Regular cardiac myocyte (primary cell): ENCODE measurements at places on chromosomes 4 and X. TPM values are rescaled to one million over a fixed set of nuclear protein-coding genes. Genes with fewer than 3 reads are reported as not detected.

The ZAR1 gene
- total RNA-seq = not detected in 2 replicates

The GBA3 gene
- total RNA-seq = not detected in 2 replicates

The GRIPAP1 gene
- 23.1 and 28.2 TPM in 2 replicates for total RNA-seq

The IL21 gene
- total RNA-seq = not detected in 2 replicates

The PLA2G12A gene
- 11.9 and 30.4 TPM in 2 replicates for total RNA-seq

The SHISA3 gene
- 0.38 and 1.7 TPM in 2 replicates for total RNA-seq

The XKRX gene
- under 0.01 and 0.28 TPM in 2 replicates for total RNA-seq

The CABS1 gene
- not detected in 2 replicates for total RNA-seq

The KLB gene
- total RNA-seq = under 0.01 TPM in 1 of 2 replicates, not detected in the other

The TGIF2LX gene
- total RNA-seq = not detected in 2 replicates

The IL13RA2 gene
- total RNA-seq = 0.38 and 1.1 TPM in 2 replicates

The HSFX4 gene
- not detected in 2 replicates for total RNA-seq

The ARHGAP6 gene
- 4.4 and 4.8 TPM in 2 replicates for total RNA-seq

The MAOB gene
- total RNA-seq = under 0.01 and 0.56 TPM in 2 replicates

The SCML2 gene
- total RNA-seq = 0.56 and 1.3 TPM in 2 replicates

The CENPU gene
- 5.6 and 41.0 TPM in 2 replicates for total RNA-seq

The CYSLTR1 gene
- total RNA-seq = not detected in 2 replicates

The UGT2A1 gene
- total RNA-seq = not detected in 2 replicates

The FRMPD3 gene
- total RNA-seq = under 0.01 TPM in 2 replicates

The SSX4 gene
- not detected in 2 replicates for total RNA-seq

The SLC6A8 gene
- total RNA-seq = 2.3 and 13.0 TPM in 2 replicates

The FGFR3 gene
- 0.56 and 1.7 TPM in 2 replicates for total RNA-seq

The WDR13 gene
- 73.3 and 77.3 TPM in 2 replicates for total RNA-seq

The WWC2 gene
- 22.8 and 36.4 TPM in 2 replicates for total RNA-seq

The XAGE2 gene
- total RNA-seq = not detected in 2 replicates

The WDR1 gene
- total RNA-seq = 367 and 725 TPM in 2 replicates

The MXD4 gene
- 42.0 and 57.5 TPM in 2 replicates for total RNA-seq

The SERTM2 gene
- under 0.01 and 0.19 TPM in 2 replicates for total RNA-seq

The MAGEE2 gene
- total RNA-seq = not detected in 2 replicates

The FAM241A gene
- total RNA-seq = 2.0 and 5.8 TPM in 2 replicates

The KIT gene
- 2.8 and 3.8 TPM in 2 replicates for total RNA-seq

The LEF1 gene
- 0.28 and 0.77 TPM in 2 replicates for total RNA-seq

The CXorf49 gene
- total RNA-seq = not detected in 2 replicates

The EDNRA gene
- total RNA-seq = 8.4 and 10.1 TPM in 2 replicates

The ATP6AP1 gene
- total RNA-seq = 45.4 and 59.8 TPM in 2 replicates

The SMC1A gene
- total RNA-seq = 8.2 and 33.9 TPM in 2 replicates

The COL25A1 gene
- 0.19 and 2.0 TPM in 2 replicates for total RNA-seq

The GEMIN8 gene
- total RNA-seq = 11.9 and 20.3 TPM in 2 replicates

The CHIC2 gene
- total RNA-seq = 96.4 and 101 TPM in 2 replicates

The PSAPL1 gene
- total RNA-seq = not detected in 2 replicates

The FRG2 gene
- under 0.01 TPM in 1 of 2 replicates, not detected in the other for total RNA-seq

The SHROOM4 gene
- 2.0 and 2.3 TPM in 2 replicates for total RNA-seq

The SLC25A43 gene
- 23.8 and 24.8 TPM in 2 replicates for total RNA-seq

The RENBP gene
- 2.3 and 13.2 TPM in 2 replicates for total RNA-seq

The CSAG1 gene
- total RNA-seq = not detected in 2 replicates

The FDCSP gene
- total RNA-seq = not detected in 2 replicates

The TMEM35A gene
- 5.1 and 8.2 TPM in 2 replicates for total RNA-seq

The TLL1 gene
- 0.38 and 0.85 TPM in 2 replicates for total RNA-seq

The GAB1 gene
- 5.8 and 10.7 TPM in 2 replicates for total RNA-seq

The L1CAM gene
- 1.9 and 3.7 TPM in 2 replicates for total RNA-seq

The PI4K2B gene
- 27.3 and 46.4 TPM in 2 replicates for total RNA-seq

The STK32B gene
- 2.1 and 2.8 TPM in 2 replicates for total RNA-seq

The CTAG2 gene
- total RNA-seq = not detected in 2 replicates

The S100G gene
- not detected in 2 replicates for total RNA-seq
